Stimulated activated CD8-positive, alpha-beta memory T cell treated with anti-CD3 and anti-CD28 coated beads, Interleukin-2, amount 100 ng/mL, for 1 hour (primary cell): ENCODE measurements at places on chromosomes 1 and 21.
A peak's percentile ranks its signal among the peaks of the same experiment; 100 is the strongest.

GRCh38 chr1:70672442-70672888, 261.4 kb downstream of the CTH start:
- no peak for DNase-seq

DNA sequence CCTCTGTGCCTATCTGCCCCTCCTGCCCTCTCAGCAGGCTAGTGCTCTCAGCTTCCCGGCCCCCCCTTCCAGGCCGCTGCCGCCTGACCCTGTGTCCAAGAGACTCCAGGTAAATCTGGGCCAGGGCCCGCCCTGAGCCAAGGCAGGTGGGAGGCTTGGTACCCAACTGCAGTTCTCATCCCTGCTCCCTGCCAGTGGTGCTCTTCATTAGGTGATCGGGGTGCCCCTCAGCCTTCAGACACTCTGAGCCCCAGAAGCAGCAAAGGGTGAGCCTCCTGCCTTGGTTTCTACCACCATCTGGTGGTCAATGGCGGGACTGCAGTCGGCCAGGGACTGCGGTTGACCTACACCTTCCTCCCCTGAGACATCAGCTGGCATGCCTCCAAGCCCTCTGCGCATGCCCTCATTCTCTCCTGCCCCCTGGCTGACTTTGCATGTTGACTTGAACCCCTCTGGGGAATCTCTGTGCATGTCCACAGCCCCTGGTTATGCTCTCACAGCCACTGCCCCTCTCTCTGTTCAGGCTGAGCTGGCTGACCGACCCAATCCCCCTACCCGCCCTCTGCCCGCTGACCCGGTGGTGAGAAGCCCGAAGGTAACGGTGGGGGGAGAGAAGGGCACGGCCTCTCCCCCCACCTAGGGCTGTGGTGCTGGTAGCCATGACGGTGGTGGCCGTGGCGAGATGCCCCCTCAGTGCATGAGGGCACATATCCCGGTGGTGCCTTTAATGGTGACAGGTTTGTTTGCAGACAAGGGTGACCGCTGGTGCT, 2.0 kb upstream of the EFNA4 start:
- DNase-seq: peak; percentile 91

- no peak for DNase-seq
These were observed 543.2 kb upstream of the CAMK1G start for GRCh38 chr1:209040351-209040750.

- no peak for DNase-seq
These were observed 2.5 kb downstream of the CFAP126 start for GRCh38 chr1:161365207-161365606.

- no peak for DNase-seq
These were observed 52.0 kb downstream of the FOXJ3 start for GRCh38 chr1:42282867-42283583.

GRCh38 chr1:29825274-29825940, 589.1 kb downstream of the PTPRU start:
- DNase-seq: no peak

GRCh38 chr1:115706587-115707425, 61.7 kb downstream of the CASQ2 start:
- no peak for DNase-seq

DNA sequence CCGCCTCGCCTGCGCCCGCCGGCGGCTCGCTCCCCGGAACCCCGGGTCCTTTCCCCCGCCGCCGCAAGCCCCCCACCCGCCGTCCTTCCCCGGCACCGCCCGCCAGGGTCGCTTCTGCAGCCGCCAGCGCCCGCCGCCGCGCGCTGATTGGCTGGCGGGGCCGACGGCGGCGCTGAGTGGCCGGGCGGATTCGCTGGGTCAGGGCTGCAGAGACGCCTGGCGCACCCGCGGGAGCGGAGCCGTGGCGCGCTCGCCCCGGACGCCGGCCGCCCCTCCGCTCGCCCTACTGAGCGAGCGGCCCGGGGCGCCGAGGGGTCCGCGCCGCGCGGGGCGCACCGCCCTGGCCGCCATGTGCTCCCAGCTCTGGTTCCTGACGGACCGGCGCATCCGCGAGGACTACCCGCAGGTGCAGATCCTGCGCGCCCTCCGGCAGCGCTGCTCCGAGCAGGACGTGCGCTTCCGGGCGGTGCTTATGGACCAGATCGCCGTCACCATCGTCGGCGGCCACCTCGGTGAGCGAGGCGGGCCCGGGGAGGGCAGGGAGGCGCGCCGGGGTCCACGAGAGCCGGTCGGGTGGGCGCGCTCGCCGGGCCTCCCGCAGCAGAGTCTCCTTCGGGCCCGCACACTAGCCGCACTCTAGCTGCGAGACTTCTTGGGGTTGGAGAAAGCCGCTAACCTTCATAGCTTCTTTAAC, at the start of gene RIMKLA:
RIMKLA (plus strand) TSS at position 207 of the 694 bp plus-strand sequence; CDS start at position 350, 143 bp downstream.
- no peak for DNase-seq

GRCh38 chr1:53074313-53075154, 12.5 kb downstream of the PODN start:
- DNase-seq: no peak

- DNase-seq: no peak
These were observed 15.4 kb downstream of the ACTRT2 start for GRCh38 chr1:3036447-3037280.

DNA sequence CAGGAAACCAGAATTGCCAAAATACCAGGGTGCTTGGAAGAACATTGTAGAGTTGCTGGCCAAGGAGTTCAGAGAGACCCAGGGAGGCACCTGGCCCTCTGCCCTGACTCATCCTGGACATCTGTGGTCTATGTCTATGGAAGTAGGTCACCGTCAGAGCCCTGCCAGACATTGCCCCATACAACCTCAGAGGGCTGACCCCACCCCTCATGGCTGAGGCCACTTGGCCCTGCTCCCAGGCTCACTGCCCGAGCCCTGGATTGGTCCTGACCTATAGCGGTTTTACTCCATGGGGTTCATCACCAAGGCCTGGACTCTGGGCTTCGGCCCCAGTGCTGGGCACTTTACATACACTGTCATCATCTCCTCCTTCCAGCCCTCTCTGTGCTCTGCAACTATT, 233.1 kb downstream of the PTPRU start:
- DNase-seq: no peak

- DNase-seq: no peak
These were observed 2.0 kb upstream of the UBE2G2 start for GRCh38 chr21:44803651-44804050.

GRCh38 chr1:244458781-244459180, 2.3 kb upstream of the CATSPERE start:
- no peak for DNase-seq

DNA sequence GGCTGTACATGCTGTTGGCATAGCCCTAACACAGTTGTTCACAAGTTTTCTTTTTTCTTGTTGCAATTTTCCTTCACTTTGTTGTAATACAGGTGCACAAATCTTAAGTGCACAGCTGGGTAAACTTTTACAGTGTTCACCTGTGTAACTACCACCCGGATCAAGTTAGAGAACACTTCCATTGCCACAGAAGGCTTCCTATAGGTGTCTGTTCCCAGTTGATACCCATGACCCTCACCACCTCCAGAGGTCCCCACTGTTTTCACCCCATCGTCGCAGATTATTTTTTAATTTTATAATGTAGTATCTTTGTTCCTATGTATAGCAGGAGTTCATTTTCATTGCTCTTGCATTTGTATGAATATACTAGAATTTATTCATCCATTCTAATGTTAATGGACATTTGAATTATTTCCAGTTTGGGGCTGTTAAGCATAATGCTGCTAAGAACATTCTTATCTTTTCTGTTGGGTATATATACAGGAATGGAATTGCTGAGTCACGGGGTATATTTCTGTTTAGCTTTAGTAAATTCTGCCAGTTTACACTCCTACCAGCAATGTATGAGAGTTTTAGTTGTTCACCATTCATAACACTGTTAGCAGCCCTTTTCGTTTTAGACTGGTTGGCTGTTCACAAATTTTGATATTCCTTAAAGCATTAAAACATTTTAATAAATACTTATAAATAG, 16.4 kb downstream of the SPRTN start:
- no peak for DNase-seq

GRCh38 chr1:6152181-6152580, 27.9 kb downstream of the CHD5 start:
- no peak for DNase-seq

DNA sequence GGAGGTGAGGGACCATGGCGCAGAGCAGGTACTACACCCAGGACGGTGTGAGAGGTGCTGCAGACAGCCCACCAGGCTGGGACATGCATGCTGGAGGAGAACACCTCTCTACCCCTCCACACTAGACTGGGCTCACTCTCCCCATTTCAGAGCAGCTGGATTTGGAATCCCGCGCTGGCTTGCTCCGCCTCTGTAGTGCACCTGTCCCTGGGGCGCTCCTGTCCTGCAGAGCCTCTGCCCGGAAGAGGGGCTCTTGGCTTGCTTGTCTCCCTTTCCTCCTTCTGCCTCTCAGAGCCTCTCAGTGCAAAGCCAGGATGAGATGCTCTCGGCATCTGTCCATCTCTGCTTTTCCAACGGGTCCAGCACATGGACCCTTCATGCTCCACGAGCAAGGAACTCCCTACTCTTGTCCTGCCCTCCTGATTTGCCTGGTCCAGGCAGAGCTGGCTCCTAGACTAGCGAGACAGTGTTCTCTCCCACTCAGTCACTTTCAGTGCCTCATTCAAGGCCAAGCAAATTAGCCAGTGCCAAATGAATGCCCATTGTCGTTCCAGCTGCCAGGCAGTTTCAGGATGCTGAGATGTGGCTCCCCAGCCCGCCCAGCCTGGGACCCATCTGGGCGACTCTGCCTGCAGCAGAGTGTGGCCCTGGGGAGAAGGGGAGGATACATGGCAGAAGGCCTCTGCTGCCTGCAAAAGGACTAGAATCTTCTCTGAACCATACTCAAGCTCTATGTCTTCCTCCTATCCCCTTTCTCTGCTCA, 33.7 kb downstream of the CDCA8 start:
- DNase-seq: no peak

DNA sequence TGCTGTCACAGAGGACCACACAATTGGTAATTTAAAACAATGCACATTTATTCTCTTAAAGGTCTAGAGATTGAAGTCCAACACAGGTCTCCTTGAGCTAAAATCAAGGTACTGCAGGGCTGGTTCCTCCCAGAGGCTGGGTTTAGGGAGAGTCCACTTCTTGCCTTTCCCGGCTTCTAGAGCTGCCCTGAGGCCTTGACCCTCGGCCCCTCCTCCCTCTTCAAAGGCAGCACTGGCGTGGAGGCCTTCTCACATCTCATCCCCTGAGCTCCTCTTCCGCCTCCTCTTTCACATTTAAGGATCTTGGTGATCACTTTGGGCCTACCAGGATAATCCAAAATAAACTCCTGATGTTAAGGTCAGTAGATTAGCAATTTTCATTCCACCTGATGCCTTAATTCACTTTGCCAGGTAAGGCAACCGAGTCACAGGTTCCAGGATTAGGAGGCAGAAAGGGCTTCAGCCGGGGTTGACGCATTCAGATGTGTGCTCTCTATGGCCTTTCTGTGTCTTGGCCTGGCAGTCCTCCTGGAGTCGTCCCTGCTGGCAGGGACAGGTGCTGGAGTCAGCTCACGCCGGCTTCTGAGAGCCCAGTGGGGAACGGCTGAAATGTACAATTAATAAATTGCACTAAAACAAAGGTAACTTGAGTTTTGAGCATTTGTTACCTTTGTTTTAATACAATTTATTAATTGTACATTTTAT, 61.2 kb upstream of the ABCG1 start:
- DNase-seq: no peak

DNA sequence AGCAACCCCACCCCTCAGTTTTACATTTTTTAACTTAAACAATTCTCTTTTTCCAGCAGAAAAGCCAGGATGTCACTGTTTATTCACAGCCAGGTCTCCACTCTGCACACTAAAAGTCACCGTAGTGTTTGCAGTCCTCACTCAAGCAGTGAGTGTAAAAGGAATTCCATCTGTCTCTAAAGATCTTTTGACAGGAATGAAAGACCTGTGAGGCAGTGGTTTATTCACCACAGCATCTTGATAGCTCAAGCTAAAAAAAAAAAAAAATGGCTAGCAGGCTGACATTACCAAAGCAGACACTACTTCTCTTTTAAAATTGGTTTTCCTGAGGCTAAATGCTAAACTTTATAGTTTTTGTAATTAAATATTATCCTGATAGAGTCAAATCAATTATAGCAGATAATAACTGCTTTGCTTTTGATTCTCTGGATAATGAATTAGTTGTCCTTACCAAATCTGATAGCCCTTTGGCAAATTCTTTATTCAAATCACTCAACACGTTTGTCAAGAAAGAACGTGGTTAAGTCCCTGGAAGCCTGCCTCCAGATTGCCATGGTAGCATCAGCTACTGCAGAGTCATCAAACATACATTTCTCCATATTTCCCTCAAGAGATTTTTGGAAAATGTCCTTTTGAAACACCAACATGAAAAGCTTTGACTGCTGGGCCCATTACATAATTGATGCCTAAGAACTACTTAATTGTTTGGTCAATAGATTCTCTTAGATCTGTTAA, 22.2 kb upstream of the SLC5A9 start:
- DNase-seq: no peak

DNA sequence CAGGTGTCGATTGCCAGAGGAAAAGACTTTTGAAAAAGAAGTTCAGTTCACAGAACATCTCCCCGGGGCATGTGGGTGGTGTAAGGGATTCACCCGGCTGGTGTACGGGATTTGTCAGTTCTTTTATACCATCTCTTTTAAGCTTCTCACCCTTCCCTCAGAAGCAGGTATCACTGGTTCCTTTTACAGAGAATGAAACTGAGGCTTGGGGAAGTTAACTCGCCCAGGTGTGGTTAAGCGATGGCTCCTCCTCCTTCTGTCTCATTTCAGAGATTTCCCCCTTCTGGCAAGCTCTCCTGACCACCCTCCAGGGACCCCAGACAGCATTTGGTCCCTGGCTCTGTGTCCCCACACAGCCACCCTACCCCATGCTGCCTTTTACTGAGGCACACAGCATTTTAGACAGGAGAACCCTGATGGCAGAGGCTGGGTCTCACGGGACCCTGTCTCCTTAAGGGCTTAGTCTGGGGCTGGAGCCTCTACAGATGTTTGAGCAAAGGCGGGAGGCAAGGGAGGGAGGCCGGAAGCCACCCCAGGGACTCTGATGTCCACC, 2.8 kb upstream of the ECE1 start:
- no peak for DNase-seq

GRCh38 chr1:52028328-52028727, 5.3 kb downstream of the KTI12 start:
- DNase-seq: no peak

DNA sequence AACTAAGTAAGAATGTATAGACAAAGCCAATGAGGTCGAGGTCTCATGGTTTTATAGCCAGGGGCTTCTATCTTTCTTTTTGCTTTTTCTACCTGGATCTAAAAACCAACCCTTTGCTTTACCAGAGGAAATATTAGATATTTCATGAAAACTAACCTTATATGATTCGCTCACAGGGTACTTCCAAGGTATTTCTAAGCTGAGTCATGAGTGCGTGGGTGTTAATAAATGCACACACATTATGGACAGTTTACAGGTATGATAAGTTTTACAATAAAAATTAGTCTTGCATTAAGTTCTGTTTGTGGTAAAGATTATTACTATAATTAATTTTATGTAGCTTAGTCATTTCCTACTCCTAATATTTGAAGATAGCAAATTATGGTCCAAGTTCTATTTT, 217.2 kb downstream of the CHRM3 start:
- DNase-seq: no peak

GRCh38 chr1:227568593-227568992, 5.2 kb downstream of the ZNF678 start:
- no peak for DNase-seq

- DNase-seq: no peak
These were observed 6.3 kb downstream of the TTC3 start for GRCh38 chr21:37079211-37079824.

- DNase-seq: no peak
These were observed 252.7 kb upstream of the CSF3R start for GRCh38 chr1:36735436-36735835.
